ENCODE measurements at places on chromosomes 6 and 20. TPM values are rescaled to one million over a fixed set of nuclear protein-coding genes. Genes with fewer than 3 reads are reported as not detected.
A peak's percentile ranks its signal among the peaks of the same experiment; 100 is the strongest.

The COL21A1 gene
- 0.35 TPM for polyA plus RNA-seq

The MAP3K7 gene
- 40.1 TPM for polyA plus RNA-seq

- DNase-seq: no peak
Measured at GRCh38 chr6:105892577-105893262, 193.4 kb upstream of the PRDM1 start.

DNA sequence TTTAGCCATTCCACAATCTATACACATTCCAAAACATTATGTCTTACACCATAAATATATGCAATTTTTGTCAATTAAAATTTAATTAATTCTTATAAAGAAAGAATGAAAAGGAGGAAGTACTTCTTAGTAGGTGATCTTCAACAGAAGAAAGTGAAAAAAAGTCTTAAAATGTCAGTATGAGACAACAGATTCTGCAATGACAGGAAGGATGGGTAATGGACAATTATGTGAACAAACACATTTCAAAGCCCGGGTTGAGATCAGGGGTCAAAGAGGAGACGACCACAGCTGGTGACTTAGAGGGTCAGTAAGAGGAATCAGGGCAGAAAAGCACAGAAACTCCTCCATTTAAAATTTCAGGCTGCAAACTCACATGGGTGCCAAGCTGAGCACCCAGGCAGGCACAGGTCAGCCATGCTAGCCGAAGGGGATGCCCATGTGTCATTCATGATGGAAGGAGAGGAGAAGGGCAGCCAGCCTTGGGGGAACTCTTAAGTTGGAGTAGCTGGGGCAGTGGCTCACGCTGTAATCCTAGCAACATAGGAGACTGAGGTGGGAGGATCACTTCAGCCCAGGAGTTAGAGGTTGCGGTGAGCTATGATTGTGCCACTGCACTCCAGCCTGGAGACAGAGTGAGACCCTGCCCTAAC lies 11.0 kb downstream of the VSX1 start:
- DNase-seq: no peak

The NOX3 gene
- not detected for polyA plus RNA-seq

The ARMH2 gene
- not detected for polyA plus RNA-seq

The NNAT gene
- polyA plus RNA-seq: 59.6 TPM

The GPR63 gene
- polyA plus RNA-seq: 1.6 TPM

The ZSCAN31 gene
- polyA plus RNA-seq: 5.0 TPM

The VGLL2 gene
- polyA plus RNA-seq: not detected

- DNase-seq: no peak
Measured at GRCh38 chr6:92496527-92496926, 922.8 kb downstream of the EPHA7 start.

The TREM2 gene
- polyA plus RNA-seq: 0.11 TPM

The OR12D3 gene
- not detected for polyA plus RNA-seq

The TUBB gene
- polyA plus RNA-seq: 1,457 TPM

DNA sequence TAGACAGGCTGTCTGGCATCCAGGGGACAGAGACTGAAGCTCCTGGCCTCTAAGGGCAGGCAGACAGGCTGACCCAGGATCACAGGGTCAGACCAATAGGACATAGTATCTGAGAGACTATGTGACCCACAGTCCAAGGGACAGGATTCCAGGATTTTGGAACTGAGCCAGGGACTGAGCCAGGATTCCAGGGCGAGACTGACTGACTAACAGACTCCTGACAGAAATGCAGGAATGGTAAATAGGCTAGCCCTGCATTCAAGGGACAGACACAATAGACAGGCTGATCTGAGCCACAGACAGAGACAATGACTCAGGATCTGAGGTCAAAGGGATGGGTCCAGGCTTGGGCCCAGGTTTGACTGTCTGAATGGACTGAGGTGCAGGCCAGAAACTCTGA lies 19.8 kb downstream of the XKR7 start:
- no peak for DNase-seq

DNA sequence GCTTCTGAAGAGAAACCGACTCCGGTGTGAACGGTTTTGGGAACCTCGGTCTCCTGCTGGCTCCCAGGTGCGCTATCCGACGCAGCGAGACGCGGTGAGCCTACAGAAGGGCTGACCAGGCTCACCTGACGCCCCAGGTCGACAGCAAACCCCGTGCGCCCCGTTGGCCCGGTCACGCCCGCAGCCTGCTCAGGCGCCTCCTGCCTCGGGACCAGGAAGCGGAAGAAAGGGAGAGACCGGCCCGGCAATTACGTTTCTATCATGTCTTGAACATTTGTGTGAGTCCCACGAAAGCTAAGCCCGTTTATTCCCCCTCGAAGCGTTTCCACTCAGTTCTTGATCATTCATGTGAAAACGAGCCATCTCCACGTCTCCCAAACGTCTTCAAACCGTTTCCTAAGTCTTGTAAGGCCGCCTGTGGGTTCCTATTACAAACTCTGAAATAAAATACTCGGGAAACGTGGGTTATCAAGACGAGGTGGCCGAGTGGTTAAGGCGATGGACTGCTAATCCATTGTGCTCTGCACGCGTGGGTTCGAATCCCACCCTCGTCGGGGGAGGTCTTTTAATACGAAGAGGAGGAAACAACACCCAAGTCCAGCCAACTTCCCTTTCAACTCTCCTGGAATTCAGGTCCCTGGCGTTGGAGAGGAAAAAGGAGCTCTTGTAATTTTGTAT lies 150.5 kb upstream of the PRSS16 start:
- peak; percentile 26 for DNase-seq

GRCh38 chr6:94955156-94955555 lies 622.2 kb upstream of the MANEA start:
- DNase-seq: no peak

The HLA-DRB5 gene
- not detected for polyA plus RNA-seq

The MROH8 gene
- polyA plus RNA-seq: 2.5 TPM

GRCh38 chr20:41177636-41178035 lies 40.3 kb downstream of the PLCG1 start:
- peak; percentile 64 for DNase-seq

DNA sequence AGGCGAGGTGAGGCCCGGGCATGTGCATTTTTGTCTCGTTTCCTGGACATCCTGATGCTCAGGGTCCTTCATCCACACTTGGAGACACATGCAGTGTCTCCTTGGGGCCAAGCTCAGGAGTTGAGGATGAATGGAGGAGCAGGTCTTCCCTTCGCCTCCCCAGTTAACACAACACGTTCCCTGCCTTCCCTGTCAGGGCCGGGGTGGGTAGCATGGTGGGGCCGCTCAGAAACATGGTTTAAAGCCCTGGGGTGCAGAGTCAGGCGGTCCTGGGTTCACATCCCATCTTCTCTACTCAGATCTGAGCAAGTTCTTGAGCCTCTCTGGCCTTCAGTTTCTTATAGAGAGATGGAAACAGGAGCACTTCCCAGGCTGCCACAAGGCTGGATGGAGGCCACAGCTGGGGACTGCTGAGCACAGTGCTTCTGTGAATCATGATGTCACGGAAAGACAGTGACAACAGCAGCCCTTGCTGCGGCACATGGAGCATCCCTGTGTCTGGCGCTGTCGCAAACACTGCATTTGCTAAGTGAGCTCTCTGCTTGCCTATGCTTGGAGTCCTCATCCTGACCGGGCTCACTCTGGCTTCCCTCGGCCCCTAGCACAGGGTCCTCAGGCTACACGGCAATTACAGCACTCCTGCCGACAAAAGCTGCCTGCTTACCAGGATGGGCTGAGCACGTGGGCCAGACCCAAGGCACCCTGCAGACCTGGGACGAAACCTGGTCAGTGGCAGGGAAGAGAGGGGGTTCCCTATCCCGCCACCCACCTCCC lies 45.6 kb upstream of the STX16 start:
- DNase-seq: no peak
